ENCODE measurements at places on chromosomes 5 and 9. TPM values are rescaled to one million over a fixed set of nuclear protein-coding genes. Genes with fewer than 3 reads are reported as not detected.

The C5orf34 gene
- total RNA-seq = 5.1 TPM

The HSPA4 gene
- 174 TPM for total RNA-seq

The TOR2A gene
- total RNA-seq = 17.3 TPM

The SYNPO gene
- total RNA-seq = 26.6 TPM

The KCTD16 gene
- total RNA-seq = 0.07 TPM

The ORM1 gene
- total RNA-seq = not detected

The OR13C5 gene
- not detected for total RNA-seq

The LCN15 gene
- not detected for total RNA-seq

The KLHL3 gene
- total RNA-seq = 0.09 TPM

The PLEKHG4B gene
- total RNA-seq = 1.7 TPM

The SPATA31C1 gene
- not detected for total RNA-seq

The SLC6A3 gene
- total RNA-seq = 0.87 TPM

The IRX1 gene
- total RNA-seq = not detected

The TRPM3 gene
- not detected for total RNA-seq

The PRR16 gene
- total RNA-seq = not detected

The NMUR2 gene
- 0.09 TPM for total RNA-seq

The FBN2 gene
- total RNA-seq = 13.0 TPM

The PFN3 gene
- not detected for total RNA-seq

The PHF24 gene
- total RNA-seq = 0.39 TPM

The CD274 gene
- 1.4 TPM for total RNA-seq

The DND1 gene
- 0.88 TPM for total RNA-seq

The GFPT2 gene
- total RNA-seq = 49.9 TPM

The GNA14 gene
- not detected for total RNA-seq

All from A549 treated with Mapracorat at 1 μM for 4 hours (cell line).